Gastrocnemius medialis (tissue), 4 donors: ENCODE measurements at places on chromosomes 6 and 20. TPM values are rescaled to one million over a fixed set of nuclear protein-coding genes. Genes with fewer than 3 reads are reported as not detected.

GRCh38 chr6:37047689-37048402 is 42.4 kb downstream of the FGD2 start:
- DNase-seq = no peak

DNA sequence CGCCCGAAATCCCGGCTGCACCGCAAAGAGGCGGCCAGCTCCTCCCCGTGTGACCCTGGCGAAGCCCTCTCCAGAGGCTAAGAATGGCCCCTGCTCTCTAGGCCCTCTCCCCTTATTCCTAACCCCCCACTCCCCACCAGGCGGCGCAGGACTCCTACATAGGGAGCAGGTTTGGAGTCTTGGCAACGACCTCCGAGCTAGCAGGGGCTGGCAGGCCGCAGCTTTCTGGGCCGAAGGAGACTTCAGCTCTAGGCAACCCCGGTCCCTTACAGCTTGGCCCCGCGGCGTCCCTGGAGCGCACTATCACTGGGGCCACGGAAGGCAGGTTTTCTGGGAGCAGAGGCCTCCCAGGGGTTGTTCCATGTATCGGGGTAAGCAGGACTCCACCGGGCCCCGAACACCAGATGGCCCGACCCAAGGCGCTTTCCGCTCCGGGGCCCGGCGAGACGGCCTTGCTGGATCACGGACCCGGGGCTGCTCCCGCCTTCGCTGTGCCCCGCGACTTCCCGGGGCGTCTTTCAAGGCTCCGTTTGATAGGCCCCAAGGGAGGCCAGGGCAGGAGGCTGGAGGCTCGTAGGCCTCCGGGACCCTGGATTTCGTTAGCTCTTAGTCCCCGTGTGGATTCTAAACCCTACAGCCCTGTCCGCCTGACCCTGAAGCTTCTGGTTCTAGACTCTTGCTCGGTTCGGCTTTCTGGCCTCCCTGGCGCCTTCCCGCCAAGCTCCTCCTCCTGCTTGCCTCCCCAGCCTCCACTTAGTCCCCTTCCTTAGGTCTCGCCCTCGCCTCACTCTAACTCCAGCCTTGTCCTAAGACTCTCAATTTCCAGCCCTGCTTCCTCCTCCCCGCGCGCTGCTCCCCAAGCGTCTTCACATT is 1.9 kb downstream of the SLC32A1 start:
- DNase-seq = no peak

GRCh38 chr6:159267165-159267564 is 98.0 kb downstream of the FNDC1 start:
- no peak for DNase-seq

DNA sequence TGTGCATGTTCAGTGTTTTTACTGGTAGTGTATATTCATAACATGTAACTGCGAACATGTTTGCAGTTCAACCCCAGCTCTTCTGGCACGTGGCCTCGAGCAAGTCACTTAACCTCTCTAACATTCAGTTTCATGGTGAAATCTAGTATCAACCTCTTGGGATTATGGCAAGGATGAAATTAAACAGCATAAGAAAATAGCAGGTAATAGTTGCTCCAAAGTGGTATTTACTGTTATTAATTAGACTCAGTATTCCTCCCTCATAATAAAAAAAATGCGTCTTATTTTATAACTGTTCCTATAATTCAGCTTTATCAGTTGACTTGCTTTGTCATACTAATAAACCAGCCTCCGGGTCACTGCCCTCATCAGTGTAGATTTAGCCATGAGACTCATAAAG is 15.0 kb downstream of the FAM184A start:
- DNase-seq = no peak

DNA sequence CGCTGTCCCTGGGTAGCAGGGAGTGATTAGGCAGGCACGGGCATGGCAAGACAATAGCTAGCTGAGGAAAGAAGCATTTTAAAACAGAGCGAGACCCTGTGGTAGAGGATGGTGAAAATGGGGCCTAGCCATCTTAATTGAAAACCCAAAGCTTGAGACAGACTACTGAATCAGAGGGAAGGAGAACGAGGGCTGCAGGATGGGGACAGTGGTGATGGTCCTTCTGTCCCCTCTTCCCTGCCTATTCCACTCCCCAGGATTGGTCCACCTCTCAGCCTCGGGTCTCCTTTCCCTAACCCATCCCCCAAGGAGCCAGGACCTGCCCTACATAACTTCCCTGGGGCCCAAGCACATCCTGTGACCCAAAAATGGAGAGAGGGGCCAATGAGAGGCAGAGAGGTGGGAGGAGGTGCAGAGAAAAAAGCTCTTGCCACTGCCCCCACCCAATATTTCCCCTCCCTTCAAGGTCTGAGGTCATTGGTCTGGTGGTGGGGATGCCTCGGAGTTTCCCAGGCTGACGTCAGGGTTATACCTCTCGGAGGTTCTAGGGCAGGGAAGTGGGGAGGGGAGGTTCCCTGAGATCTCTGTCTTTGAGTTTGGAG is 884 bp upstream of the CUTA start:
- no peak for DNase-seq

DNA sequence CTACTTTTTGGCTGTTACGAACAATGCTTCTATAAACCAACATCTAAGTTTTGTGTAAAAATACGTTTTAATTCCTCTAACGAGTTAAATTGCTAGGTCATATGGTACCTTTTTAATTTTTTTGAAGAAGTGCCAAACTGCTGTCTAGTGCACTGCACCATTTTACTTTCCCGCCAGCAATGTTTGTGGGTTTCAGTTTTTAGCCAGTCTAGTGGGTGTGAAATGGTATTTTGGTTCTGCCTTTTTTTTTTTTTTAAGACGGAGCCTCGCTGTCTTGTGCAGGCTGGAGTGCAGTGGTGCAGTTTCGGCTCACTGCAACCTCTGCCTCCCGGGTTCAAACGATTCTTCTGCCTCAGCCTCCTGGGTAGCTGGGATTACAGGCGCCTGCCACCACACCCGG is 34.1 kb upstream of the BAG2 start:
- DNase-seq = no peak

GRCh38 chr6:116556065-116556464 is 2.5 kb downstream of the CALHM4 start:
- DNase-seq = no peak

- no peak for DNase-seq
These were observed 71.6 kb downstream of the COL9A1 start for GRCh38 chr6:70231311-70231710.

- DNase-seq = no peak
These were observed 84.2 kb upstream of the ARG1 start for GRCh38 chr6:131488780-131489179.

DNA sequence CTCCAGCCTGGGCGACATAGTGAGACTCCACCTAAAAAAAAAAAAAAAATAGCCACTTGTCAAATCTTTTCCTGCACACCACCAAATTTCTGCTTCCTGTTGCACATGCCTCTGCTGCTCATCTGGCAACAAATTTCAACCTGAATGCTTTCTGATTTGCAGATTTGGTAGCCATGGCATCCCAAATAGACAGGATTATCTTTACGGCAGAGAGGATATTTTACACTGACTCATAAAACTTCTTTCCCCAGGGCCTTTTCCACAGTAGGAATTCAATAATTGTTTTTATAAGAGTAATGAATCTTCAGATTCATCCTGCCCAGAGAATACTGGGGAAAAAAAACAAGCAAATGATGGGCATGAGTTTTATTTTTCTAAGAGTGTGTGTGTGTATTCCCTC is 264.6 kb downstream of the FRK start:
- DNase-seq = no peak

GRCh38 chr6:147648916-147649315 is 140.4 kb downstream of the SAMD5 start:
- DNase-seq = no peak

DNA sequence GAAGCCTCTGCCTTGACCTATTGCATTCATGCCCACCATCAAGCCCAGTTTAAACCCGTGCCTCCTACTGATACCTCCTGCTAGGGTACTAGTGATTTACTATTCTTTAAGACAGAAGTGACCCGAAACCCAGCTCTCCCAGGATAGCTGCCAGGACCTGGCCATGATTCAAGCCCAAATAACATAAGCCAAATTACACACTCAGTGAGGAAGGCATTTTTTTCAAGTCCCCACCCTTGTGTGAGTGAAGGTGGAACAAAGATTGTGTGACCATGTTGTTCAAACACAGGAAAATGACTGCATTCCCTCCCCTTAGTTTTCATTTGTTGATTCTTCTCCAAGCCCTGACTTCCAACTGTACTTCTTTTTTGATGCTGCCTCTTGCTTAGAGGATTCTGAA is 3.7 kb upstream of the KAT14 start:
- DNase-seq = no peak

DNA sequence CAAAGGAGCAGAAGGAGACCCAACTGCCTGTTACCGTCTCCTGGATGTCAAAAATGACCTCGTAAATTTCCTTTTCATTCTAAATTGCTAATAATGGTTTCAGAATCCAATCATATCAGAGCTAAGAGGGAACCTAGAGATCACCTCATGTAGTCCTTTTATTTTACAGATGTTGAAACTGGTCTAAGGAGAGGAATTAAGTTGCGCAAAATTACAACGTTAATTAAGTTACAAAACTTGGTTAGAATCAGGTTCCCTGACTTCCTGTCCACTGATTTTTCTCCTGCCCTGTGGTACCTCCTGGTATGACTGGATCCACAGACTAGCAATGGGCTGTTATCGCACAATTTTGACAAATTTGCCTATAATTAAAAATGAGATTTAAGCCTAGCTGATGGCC is 9.0 kb upstream of the STK38 start:
- no peak for DNase-seq

- no peak for DNase-seq
These were observed 25.1 kb upstream of the PNPLA1 start for GRCh38 chr6:36244641-36245280.

- no peak for DNase-seq
These were observed 382 bp downstream of the MYH7B start for GRCh38 chr20:34956041-34956458.

DNA sequence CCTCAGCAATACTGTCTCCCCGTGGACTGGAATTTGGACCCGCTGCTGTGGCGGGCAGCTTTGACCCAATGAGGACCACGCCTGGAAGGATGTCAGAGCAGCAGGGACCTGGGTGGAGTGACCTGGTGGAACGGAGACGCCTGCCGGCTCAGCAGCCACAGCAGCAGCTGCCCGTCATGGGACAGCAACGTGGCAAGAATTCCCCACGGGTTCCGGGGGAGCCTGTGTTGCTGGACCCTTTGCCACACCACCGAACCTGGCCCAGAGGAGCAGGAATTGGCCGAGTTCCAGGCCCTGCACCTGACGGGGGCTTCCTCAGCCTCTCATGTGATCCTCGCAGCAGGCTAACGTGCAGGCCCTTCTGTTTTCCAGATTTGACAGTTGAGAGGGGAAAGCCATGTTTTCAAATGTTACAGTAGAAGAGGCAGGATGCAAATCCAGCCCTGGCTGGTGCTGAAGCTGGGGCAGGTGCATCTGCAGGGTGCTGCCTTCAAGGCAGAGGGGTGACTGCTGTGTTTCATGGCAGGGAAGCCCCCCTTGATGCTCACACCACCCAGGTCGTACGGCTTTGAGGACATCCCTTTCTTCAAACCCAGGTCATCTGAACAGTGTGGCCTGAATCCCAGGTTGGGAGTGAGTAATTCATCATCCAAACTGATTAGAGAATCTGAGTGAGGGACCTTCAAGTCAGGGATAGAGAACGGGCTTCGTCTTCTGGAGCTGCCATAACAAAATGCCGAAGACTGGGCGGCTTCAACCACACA is 93.4 kb downstream of the THBS2 start:
- DNase-seq = no peak

GRCh38 chr6:122198922-122199321 is 200.5 kb upstream of the HSF2 start:
- no peak for DNase-seq

LAMA4 gene
- total RNA-seq = 9.1 TPM

LAMA2 gene
- 113 TPM for total RNA-seq

CCN6 gene
- total RNA-seq = not detected

ADGRF5 gene
- total RNA-seq = 37.5 TPM

RNF114 gene
- 133 TPM for total RNA-seq

SLC32A1 gene
- total RNA-seq = not detected

BCAS4 gene
- total RNA-seq = 0.16 TPM

GABRR1 gene
- total RNA-seq = 0.20 TPM

PLEKHG1 gene
- 4.9 TPM for total RNA-seq
